HEK293T (cell line): ENCODE measurements at places on chromosomes 11 and 22.
A peak's percentile ranks its signal among the peaks of the same experiment; 100 is the strongest.

DNA sequence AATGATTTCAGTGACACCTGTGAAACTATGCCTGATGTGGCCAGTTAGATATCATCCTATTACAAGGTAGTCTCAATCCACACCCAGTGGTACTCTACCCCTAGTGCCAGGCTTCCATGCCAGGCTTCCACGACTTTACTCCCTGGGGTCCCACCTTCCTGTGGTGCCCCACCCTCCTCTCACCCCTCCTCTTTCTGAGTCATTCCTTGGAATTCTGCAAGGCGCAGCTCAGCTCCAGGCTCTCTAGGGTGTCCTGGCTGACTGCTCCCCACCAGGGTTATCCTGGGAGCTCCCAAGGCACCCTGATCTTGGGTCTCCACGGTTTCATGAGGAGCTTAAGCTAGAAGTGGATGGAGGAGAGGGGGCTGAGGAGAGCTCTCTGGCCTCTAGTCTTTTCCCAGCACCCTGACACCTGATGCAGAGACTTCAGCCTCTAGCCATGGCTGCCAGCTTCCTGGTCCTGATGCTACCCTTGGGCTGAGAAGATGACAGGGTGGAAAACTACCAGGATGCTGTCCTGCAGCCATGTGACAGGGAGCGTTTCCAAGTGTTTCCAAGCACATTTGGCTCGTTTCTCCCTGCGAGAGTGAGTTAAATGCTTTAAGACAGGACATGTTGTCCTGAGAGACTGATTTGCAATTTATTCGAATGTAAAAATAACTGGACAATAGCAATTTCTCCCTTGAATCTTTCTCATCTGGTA, 1461.2 kb downstream of the TBC1D22A start:
- no peak for DNase-seq

DNA sequence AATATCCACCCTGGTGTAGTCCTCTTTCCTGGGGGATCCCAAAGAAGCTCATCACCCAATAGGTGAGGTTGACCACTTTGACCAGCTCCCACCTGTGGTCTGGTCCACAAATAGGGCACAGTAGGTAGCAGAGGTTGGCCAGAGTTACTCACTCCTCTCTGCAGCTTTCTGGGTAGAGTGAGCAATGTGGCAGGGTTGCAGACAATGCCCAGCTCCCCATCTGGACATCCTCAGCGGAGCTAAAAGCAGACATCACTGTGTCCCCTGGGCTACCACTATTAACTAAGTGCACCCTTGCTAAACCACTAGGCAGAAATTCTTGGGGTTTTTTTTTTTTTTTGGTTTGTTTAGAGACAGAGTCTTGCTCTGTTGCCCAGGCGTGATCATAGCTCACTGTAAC, 48.4 kb upstream of the TP53I11 start:
- no peak for DNase-seq

- DNase-seq = peak; percentile 39
These were observed 12.3 kb downstream of the HYOU1 start for GRCh38 chr11:119044708-119045107.

GRCh38 chr11:34160049-34160721, 54.8 kb downstream of the NAT10 start:
- DNase-seq = no peak

DNA sequence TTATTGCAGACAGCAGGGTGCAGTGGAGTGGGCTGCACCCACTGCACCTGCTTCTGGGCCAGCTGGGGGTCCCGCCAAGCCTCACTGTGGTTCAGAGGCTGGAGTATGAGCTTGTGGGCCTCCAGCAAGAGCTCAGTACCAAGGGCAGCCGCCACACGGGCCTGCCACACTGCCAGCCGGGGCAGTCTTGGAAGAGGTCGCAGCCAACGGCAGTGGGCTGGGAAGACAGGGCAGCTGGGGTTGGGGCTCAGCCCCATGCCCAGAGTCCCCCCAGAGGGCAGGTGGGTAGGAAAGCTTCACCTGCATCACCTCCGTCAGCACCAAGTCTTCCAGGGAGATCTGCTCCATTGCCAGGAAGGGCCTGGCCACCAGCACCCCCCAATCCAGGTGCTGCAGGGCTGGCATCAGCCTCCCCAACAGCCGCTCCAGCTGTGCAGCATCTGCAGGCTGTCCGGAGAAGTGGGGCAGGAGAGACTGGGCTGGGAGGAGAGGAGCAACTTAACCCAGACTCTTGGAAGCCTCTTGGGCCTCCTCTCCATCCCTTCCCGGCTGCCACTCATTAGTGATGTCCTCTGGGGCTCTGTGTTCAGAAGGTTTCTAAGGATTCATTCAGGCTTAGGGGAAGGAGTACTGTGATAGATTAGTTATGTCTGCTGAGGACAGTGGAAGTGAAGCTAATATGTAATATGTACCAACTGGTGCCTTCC, 1.1 kb upstream of the GSTT4 start:
- DNase-seq = no peak

GRCh38 chr11:119793335-119793984, 64.5 kb upstream of the NECTIN1 start:
- no peak for DNase-seq

- DNase-seq = no peak
These were observed 9.4 kb upstream of the FADD start for GRCh38 chr11:70193411-70194292.

DNA sequence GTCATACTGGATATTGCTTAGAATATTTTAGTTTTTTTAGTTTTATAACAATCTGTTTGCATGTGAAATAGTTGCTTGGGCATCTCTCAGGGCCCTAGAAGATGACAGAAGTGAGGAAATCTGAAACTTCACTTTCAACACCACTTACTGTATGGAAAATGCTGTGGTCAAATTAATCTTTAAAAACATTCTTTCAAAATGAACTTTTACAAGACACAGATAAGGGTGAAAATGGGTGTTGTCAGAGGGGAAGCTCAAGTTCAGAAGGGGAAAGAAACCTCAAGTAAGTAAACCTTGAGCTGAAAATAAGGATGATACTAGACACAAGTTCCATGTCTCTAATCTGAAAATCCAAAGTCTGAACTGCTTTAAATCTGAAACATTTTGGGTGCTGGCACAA, 1840.1 kb upstream of the RAG2 start:
- DNase-seq = no peak

- DNase-seq = no peak
These were observed 243.2 kb downstream of the CASP12 start for GRCh38 chr11:104655066-104655465.

- DNase-seq = no peak
These were observed 942.9 kb downstream of the BRD1 start for GRCh38 chr22:48884786-48885185.
